ENCODE measurements at places on chromosomes 11 and 22.

GRCh38 chr22:28438183-28438768, 241.4 kb downstream of the TTC28 start:
- DNase-seq: no peak

GRCh38 chr22:28920757-28921584, 37.6 kb downstream of the ZNRF3 start:
- no peak for DNase-seq

DNA sequence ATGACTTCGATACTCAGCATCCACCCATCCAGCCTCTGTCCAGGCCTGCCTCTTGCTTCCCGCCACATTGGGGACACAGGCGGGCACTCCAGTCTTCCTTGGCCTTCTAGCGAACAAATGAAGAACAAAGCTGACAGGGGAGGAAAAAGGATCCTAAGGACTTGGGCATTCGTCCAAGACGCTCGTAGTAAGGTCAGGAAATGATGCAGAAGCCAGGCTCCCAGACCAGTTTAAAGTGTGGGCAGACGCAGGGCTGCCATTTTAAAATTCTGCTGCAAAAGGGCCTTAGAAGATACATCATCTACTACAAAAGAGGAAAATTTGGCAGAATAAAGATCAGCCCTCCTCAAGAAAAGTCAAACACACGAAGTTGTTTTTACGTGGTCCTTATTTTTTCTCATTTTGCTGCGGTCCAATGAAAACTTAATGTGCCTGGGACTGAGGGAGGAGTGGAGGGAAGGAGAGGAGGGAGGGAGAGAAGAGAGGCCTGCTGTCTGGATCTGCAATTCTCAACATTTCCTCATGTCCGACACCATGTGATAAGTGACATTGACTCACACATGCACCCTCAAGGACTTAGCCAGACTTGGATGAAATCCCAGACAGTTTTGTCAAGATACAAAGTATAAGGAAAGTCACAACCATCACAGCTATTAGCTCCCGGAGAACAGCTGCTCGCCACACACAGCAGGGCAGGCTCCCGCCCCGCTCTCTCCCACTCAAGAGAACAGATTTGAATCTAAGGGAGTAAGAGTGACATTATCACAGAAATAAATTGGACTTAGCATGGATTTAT, 5.7 kb downstream of the DNAL4 start:
- DNase-seq: no peak

- no peak for DNase-seq
Observed at GRCh38 chr11:62558669-62559068, 12.1 kb upstream of the AHNAK start.

DNA sequence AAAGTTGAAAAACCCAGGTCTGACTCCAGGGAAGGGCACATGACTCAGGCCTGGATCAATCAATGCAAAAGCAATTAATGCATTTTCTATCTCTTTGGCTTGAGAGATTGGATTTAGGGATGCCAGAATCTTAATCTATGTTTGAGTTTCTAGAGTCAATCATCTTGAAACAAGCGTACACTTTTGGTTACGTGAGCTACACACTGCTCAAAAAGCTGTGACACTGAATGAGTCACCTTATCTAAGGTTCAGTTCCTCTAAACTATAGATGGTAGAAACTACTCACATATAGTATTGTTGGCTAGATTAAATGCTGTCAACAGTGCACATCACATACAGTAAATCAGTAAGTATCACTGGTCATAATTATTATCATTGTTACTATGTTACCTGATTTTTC, 24.2 kb downstream of the MRE11 start:
- DNase-seq: no peak

- no peak for DNase-seq
Observed at GRCh38 chr11:12399355-12399754, 22.0 kb downstream of the PARVA start.

DNA sequence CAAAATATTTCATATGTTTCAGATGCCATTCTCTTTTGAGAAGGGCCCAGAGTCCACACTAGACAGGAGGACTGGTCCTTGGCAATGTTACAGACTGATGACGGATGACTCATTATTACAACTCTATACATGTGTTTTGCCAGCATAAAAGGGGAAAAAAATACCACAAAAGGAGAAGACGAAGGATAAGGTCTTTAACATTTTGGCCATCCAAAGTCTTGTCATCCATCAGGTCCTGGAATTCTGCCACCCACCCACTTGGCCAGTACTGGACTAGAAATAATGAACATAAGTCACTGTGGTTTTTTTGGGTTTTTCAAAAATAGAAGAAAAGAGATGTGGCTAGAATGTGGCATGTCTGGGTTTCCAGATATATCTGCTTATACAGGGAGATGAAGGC, 57.7 kb upstream of the BDNF start:
- no peak for DNase-seq

DNA sequence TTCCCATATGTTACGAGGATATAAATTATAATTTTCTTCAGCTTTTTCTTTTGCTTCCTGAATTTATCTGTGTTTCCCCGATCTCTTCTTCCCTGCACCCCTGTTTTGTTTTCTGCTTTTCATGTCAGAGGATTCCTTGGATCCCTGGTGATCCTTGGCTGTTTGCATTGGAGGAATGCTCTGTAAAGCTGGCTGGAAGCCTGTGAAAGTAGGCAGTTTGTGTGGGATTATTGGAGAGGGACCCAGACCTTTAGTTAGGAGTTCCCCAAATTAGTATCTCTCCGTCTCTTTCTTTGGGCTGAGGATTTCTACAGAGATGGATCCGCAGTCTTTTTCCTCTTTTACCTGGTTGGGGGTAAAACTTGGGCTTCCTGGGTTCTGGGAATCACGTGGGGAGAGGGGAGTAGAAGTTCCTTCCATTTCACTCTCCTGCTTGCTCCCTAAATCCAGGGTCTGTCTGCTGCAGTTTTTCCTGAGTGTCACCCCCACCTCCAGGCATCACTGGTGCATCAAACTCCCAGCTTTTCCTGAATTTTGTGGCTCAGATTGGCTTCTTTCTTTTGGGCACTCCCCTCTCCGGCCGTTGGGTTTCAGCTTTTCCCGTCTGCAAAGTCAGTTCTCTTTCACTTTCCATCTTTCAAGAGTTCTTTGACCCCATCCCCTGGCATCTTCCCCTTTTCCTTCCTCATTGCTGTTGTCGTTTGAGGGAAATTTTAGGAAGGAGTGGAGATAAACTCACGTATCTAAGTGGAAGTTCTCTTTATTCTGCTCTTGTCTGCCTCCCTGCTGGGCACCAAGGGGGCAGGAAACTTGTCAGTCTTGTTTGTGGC, 79.1 kb upstream of the ALX4 start:
- DNase-seq: no peak

DNA sequence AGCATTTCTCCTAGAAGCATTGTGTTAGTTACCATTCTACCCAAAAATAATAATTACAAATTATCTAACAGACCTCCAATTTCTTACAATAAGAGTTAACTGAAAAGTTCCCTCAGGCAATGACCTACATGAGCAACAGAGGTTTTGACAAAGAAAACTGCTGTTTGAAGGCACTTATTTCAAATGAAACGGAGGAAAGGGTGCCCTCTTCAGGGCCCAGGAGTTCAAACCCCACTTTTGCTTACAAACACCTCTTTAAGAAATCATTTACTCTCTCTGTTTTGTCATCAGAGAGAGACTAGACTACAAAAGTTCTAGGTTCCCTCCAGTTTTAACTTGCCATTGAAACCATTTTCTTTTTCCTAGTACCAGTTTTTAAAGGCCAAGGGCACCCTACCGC, 56.7 kb downstream of the AMBRA1 start:
- no peak for DNase-seq

- DNase-seq: no peak
Observed at GRCh38 chr11:78630561-78631303, 56.1 kb upstream of the NARS2 start.

DNA sequence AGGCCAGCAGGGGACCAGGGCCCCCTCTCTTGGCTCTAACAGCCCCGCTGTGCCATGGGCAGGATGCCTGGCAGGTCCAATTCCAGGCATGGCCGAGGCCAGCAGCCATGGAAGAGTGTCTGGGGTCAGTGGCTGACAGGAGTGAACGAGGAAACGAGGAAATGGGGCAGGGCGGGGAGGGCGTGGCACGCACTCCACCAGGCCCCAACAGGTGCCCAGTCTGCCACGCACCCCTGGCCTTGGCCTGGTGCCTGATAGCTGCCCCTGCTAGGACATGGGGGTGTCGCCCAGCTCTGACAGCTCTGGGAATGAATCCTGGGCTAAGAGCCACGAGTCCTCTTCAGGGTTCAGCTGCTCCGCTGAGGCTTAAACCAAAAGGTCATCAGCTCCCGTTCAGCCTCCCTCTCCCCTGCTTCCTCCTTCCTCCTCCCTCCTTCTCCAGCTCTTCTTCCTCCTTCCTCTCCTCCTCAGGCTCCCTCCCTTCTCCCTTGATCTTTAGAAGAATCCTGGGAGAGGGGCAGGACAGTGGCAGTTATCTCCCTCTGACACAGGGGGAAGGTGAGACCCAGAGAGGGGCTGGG, 11.5 kb upstream of the TBC1D22A start:
- DNase-seq: no peak

- no peak for DNase-seq
Observed at GRCh38 chr22:41264408-41264941, 21.5 kb downstream of the RANGAP1 start.

- no peak for DNase-seq
Observed at GRCh38 chr11:117900720-117901440, 24.4 kb upstream of the FXYD6 start.

- no peak for DNase-seq
Observed at GRCh38 chr22:31122532-31123291, at the start of gene INPP5J. TSS of gene INPP5J (plus strand) at chr22:31122966. CDS start at chr22:31123015, 49 bp downstream.

GRCh38 chr22:45585437-45585755, 82.7 kb downstream of the FBLN1 start:
- no peak for DNase-seq

DNA sequence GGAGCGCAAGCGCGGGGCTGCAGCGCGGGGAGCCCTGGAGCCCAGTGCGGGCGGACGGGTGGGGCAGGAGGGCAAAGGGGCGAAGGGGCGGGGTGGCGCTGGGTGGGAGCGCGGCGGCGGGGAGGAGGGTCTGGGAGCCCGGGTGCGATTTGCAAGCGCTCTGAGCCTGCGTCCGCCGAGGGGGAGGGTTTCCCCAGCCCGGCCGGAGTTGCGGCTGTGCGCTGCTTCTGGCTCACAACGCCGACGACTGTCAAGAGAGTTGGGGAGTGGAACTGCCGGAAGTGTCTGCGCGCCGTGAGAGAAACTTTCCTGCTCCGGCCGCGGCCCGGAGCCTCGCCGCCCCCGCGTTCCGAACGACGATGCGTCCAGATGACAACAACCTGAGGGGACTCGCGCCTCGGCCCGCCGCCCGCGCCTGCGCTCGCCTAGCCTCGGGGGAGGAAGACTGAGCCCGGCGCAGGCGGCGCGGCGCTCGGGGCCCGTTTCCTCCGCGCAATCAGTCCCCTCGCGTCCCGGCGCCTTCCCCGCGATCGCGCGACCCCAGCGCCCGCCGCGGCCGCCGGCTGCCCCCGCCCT, at the start of gene ARHGAP42:
Gene ARHGAP42, plus strand, starts transcription at position 235 of the 576 bp plus-strand sequence. CDS start 391 bp downstream, outside the sequence.
- DNase-seq: no peak

DNA sequence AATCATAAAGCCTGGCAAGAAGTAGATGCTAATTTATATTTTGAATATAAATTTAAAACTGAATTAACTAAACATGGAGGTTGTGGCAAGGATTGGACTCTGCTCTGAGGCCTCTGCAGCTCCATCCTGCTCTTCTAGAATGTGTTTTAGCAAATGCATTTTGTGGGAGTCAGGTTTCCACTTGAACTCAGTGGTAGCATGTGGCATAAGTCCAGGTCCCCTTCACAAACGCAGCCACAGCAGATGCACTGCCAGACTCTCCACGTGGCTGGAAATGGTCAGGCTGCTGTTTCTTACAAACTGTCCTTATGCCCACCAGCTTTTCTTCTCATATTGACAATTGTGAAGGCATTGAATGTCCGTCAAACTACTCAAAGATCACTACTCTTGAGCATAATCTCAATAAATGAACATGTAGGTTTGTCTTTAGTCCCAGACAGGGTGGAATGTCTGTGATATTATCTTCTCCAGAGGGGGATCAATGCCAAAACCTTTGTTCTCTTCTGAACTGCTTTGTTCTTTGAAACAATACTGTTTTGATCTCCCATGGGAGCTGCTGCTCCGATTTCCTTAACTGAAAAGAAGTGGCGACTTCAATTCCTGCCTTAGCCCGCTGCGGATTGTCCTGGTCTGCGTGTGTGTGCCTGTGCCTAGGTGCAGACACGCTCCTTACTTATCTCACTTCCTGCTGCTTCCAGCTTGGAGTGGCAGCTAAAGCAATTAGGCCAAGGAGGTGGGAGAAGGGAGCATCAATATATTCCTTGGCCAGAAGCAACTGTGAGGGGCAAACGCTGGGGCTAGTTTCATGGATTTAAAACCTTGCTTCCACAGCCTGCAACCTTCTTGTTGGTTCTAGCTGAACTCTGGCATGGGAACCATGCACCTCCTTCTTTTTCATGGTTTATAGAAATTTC, 24.2 kb downstream of the EIF4G2 start:
- no peak for DNase-seq

GRCh38 chr22:30829901-30830550, 135.4 kb downstream of the OSBP2 start:
- no peak for DNase-seq

- no peak for DNase-seq
Observed at GRCh38 chr11:65639623-65640482, 2.0 kb downstream of the SIPA1 start.

GRCh38 chr11:14583252-14584034, 60.2 kb upstream of the PDE3B start:
- DNase-seq: peak; percentile 39

GRCh38 chr11:97123237-97123636, 733.4 kb downstream of the JRKL start:
- no peak for DNase-seq

GRCh38 chr11:33617672-33618350, 82.8 kb downstream of the C11orf91 start:
- DNase-seq: no peak

DNA sequence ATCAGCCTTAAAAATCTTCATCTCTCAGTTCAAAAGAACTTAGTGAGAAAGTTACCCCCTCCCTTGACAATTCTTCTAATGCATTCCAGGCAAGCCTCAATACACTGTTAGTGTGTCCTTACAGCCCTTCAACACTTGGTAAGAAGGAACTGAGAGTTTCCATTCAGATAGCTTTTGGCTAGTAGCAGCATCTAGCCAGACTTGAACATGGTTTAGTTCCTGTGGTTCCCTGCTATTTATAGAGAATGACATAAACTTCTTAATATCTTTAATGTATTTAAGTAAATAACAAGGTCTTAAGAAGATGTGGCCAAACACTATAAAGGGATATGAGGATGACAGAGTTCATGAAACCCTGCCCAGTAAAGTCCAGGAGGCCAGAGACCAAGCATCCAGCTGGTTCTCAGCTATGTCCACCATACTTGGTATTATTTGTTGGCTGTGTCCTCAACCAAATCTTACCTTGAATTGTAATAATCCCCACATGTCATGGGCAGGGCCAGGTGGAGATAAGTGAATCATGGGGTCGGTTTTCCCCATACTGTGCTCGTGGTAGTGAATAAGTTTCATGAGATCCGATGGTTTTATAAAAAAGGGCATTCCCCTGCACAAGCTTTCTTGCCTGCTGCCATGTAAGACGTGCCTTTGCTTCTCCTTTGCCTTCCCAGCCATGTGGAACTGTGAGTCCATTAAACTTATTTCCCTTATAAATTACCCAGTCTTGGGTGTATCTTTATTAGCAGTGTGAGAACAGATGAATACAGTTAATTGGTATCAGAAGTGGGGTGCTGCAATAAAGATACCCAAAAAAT, 132.4 kb downstream of the LARGE1 start:
- DNase-seq: no peak

GRCh38 chr22:24873226-24873625, 67.2 kb downstream of the SGSM1 start:
- DNase-seq: no peak

GRCh38 chr22:49243965-49244364, 583.7 kb downstream of the BRD1 start:
- DNase-seq: no peak

GRCh38 chr11:110679323-110679975, 32.8 kb downstream of the ARHGAP20 start:
- no peak for DNase-seq
